ENCODE measurements at places on chromosomes 12 and 14.

DNA sequence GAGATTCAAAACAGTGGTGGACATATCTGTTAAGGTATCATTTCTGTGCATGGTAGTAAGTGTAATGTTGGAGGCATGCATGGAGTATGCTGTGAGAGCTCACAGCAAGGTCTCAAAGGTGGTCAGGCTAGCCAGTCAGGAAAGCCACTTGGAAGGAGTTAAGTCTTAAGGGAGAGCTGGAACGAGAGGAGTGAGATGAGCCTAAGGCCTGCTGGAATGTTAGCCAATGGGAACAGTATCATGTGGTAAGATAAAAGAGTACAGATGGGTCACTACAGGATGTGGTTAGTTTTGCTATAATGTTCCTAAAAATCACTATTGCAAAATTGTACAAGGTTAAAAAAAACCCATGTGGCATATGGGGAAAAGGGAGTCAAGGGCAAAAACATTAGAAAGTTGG is 311.7 kb upstream of the E2F7 start:
- DNase-seq = no peak

DNA sequence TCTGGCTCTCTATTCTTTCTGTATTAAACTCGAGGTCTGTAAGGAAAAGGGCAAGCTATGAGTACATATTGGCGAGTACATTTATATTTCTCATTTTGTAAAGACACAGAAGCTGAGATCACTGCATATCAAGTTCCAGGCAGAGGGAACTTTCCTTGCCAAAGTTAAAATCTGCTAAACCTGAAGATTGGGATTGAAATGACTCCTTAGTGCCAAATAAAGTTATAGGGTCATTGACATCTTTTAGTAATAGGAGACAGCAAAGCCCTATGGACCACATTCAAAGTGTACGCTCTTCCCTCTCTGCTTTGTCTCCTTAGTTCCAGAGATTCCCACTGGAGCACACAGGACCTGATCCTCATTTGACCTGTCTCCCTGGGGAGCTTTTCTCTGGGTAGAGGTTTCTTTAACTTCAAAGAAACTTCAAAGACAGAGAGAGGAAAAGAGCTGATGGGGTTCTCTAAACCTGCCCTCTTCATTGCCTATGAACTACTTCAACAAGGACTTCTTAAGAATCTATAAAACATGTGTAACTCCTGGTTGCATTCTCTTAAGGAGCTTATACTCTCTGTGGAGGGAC is 42.6 kb upstream of the PTPRR start:
- no peak for DNase-seq

DNA sequence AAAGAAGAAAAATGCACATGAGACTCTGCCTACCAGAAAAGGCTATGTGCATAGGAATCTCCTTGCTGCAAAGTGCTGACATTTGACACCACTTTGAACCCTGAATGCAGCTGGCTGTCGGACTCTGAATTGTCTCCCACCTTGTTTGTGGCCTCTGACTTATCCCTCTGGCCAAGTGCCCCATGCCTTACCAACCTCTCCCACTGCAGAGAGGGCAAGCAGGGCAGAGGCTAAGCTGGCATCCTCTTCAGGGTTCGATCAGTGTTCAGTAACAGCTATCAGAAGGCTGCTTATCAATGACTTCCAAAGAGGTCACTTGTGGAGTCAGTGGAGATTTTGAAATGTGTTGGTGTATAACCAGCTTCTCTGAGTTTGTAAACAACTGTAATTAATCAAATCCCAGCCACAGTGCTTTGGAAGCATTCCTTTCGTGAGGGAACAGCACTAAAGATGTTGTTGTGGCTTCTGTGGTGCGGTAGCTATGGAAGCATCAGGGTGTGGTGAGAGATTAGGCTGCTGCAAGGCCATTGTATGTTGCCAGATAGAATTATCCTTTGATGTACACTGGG is 22.6 kb upstream of the BMP4 start:
- DNase-seq = no peak

DNA sequence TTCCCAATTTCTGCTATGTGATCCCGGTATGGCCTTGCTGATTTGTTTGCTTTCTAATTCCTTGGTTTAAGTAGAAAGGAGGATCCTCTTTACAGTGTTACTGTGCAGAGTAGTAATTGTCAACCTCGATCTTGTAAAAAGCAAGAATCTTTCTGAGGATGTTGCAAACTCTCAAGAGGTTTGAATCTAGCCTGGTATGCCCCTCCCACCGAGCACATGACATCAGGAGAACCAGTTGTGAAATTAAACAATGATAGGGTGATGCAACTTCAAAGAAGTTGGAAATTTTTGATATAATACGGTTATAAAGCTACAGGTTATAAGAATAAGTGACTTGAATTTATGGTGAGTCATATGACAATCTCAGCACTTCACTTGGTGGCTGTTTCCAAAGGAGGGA is 35.0 kb upstream of the FUT8 start:
- peak; percentile 25 for DNase-seq

Measured in T-helper 1 cell (primary cell).